ENCODE measurements at places on chromosomes 4 and X.

DNA sequence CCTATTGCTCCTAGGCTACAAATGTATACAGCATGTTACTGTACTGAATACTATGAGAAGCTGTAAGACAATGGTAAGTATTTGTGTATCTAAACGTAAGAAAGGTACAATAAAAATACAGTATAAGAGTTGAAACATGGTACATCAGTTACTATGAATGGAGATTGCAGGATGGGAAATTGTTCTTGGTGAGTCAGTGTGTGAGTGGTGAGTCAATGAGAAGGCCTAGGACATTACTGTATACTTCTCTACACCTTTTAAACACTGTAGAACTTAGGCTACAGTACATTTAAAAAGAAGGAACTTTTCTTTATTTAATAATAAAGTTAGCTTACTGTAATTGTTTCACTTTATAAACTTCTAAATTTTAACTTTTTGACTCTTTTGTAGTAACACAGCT, 2603.2 kb downstream of the PCDH7 start:
- H3K27ac ChIP-seq = no peak overlapping the region
- no peak for DNase-seq
- H3K4me1 ChIP-seq = no peaks in the 10 kb centered on the region
- no peaks in the 10 kb centered on the region for H3K36me3 ChIP-seq
- no peak overlapping the region for H3K4me3 ChIP-seq
- no peaks in the 10 kb centered on the region for H3K27me3 ChIP-seq

DNA sequence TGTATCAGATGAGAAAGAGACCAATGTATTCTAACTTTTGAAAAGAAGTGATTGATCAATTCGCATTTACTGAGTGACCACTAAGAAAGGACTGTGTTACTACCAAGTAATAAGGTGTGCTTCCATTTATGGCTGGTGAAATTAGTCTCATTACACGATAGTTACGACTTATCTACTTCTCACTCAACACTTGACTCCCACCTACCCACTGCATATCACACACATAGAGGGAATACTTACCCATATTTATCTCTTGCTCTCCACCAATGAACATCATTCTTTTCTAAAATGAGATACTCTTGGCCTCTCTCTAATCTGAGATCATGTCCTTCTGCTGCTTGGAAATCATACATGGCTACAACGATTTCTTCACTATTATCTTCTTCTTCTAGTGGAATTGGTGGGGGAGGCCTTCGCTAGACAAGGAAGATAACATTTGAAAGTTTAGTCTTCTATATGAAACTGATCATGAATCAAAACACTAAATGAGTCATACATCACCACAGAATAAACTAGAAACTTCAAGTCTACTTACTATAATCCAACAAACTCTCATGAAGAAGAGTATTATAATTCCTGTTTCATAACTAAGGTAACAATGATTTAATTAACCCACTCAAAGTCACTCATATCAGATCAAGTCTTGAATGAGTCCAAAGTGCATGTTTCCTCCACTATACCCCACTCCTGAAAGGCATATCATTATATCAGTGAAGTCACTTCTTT, 33.7 kb upstream of the TXK start:
- H3K27me3 ChIP-seq = no peaks in the 10 kb centered on the region
- H3K36me3 ChIP-seq = no peaks in the 10 kb centered on the region
- DNase-seq = no peak
- no peaks in the 10 kb centered on the region for H3K4me1 ChIP-seq
- H3K4me3 ChIP-seq = no peak overlapping the region

DNA sequence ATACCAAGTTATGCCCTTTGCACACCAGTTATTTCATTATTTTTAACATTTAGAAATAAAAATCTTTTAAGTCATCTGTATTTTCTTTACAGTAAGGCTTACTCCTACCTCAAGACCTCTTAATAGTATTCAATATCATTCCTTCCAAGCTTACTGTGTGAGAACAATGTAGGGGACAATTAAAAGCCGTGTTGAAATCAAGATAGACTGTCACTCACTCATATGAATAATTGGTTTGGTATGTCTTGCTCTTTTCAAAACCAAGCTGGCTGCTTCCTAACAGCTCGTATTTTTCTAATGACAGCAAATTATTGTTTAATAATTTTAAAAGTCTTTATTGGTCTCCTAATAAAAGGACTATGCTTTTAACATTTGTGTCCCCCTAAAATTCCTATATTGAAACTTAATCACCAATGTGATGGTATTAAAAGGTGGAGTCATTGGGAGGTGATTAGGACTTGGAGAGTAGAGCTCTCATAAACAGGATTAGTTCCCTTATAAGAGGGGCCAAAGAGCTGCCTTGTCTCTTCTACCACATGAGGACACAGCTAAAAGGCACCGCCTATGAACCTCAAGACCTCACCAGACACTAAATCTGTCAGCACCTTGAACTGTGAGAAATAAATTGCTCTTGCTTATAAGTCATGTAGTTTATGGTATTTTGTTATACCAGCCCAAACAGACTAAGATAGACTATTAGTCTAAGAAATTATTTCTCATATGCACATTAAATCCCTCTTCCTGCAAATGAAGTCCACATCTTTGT, 4.1 kb downstream of the ABCB7 start:
- no peaks in the 10 kb centered on the region for H3K27me3 ChIP-seq
- H3K27ac ChIP-seq = peak overlapping the region; percentile 84
- H3K4me3 ChIP-seq = no peak overlapping the region
- H3K36me3 ChIP-seq = peaks cover 18% of the 10 kb centered on the region
- H3K4me1 ChIP-seq = peaks cover 24% of the 10 kb centered on the region

DNA sequence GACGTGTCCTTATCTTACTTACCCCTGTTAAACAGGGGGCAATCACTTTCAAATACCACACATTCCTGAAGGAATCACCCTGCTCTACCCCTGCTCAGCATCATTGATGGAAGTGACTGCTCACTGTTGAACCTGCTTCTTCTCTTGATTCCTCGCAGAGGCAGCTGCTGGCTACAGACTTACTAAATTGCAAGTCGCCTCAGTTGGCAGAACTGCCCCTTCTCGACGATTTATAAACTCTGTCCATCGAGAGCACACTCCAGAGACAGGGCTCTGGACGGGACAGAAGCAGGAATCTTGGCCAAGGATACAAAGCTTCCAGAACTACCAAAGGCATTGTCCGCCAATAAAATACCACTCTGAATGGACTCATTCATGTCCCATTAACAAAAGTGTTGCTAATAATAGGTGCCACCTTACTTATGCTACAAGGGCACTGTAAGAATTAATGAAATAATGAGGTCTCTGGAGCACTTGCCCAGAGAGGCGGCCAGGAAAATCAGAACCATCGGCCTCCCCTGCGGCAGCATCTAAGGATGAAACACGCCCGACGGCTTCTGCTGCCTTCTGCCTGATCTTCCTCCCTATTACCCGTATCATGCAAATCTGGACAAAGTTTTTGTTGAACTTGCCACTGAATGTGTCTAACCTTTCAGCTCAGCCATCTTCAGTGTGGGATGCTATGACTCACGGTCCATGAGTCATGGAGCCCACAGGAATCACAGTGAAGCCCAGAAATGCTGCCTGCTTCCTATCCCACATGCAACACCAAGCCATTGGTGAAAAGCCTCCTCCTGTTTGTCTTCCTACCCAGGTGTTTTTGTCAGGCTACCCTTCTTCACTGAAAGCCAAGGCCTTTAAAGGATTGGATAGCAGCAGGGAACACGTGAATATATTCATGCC, 164.9 kb downstream of the MAML3 start:
- no peaks in the 10 kb centered on the region for H3K4me1 ChIP-seq
- H3K27me3 ChIP-seq = peaks cover 11% of the 10 kb centered on the region
- DNase-seq = no peak
- H3K36me3 ChIP-seq = no peaks in the 10 kb centered on the region

DNA sequence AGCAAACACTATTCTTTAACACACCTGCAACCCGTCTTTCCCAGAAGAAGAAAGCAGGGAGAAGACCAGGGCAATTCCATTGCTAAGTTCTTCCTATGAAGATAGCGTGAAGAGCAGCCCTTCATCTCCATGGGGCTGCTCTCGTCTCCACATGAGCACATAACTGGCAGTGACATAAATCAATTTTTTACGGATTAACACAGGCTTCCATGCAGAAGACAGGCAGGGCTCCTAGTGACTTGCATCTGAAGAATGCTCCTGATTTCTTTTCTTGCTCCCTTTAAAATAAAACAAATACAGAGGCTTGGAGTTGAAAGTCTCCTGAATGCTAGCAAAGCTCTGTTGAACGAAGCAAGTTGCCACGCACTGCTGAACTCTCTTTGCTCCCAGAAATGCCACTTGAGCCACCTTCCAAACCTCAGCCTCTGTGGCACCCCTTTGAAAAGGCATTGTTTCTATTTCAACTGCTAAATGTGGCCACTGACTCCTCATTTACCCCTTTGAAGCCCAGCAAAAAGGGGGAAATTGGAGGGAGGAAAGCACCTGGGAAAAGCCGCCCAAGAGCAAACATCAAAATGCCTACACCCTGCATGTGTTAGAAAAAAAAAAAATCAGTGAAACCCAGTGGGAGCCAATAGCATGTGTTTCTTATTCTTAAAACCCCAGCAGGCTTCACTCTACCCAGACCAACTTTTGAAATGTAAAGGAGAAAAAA, 383.7 kb downstream of the IDS start:
- H3K4me3 ChIP-seq = no peak overlapping the region
- no peaks in the 10 kb centered on the region for H3K4me1 ChIP-seq
- H3K27ac ChIP-seq = no peak overlapping the region
- no peaks in the 10 kb centered on the region for H3K27me3 ChIP-seq

DNA sequence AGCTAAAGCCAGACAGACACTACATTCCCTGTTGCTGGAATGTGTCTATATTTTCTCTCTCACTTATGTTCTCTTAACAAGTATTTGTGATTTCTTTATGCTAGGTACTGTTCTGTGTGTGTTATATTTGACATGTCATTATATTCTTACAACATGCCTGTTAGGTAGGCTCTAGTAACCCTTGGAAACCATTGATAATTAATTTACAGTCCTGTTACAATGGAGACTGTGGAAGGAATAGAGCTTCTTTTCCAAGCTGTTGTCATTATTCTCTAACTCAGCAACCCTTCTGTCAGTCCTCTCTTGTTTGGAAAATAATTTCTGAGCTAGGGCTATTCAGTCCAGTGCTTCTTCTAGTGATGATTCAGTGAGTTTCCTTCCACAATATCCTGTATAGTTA, 419.1 kb upstream of the BOD1L1 start:
- no peak overlapping the region for H3K4me3 ChIP-seq
- H3K4me1 ChIP-seq = no peaks in the 10 kb centered on the region
- DNase-seq = no peak
- no peaks in the 10 kb centered on the region for H3K27me3 ChIP-seq
- H3K36me3 ChIP-seq = no peaks in the 10 kb centered on the region

DNA sequence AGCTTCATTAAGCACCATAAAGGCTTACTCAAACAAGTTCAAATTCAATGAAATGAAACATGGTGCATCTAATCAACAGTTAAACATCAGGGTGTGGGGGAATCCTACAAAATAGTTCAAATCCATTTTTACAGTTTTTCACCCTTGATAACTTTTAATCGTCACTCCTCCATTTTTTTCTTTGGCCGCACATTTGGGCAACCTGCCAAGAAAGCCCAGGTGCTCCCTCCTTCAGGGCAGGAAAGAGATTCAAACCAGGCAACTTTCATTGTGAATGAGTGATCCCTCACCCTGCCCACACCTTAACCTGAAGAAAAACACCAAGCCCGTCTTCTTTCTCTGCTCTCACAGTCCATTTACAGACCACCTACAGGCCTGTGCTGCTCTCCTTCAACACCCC, 24.9 kb downstream of the TRIM61 start:
- H3K27ac ChIP-seq = no peak overlapping the region
- DNase-seq = no peak
- no peak overlapping the region for H3K4me3 ChIP-seq
- H3K36me3 ChIP-seq = peaks cover 6% of the 10 kb centered on the region
- H3K4me1 ChIP-seq = peaks cover 15% of the 10 kb centered on the region

DNA sequence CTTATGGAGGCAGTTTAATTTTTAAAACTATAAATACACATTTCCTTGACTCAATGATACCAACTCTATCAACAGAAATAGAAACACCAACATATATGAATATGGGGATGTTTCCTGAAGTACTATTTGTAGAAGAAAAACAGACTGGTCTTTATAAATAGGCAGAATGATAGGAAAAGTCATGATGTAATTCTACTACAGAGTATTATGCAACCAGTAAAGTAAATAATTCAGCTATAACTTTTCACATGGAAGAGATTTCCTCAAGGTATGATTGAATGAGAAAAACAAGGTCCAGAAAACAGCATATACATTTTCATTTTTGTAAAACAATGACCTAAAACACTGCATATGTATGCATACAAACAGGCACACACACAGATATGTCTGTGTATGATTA, 56.2 kb downstream of the GPRIN3 start:
- H3K36me3 ChIP-seq = peaks cover 48% of the 10 kb centered on the region
- no peak for DNase-seq
- no peaks in the 10 kb centered on the region for H3K27me3 ChIP-seq
- H3K4me3 ChIP-seq = no peak overlapping the region
- H3K27ac ChIP-seq = no peak overlapping the region
- H3K4me1 ChIP-seq = peaks cover 54% of the 10 kb centered on the region

DNA sequence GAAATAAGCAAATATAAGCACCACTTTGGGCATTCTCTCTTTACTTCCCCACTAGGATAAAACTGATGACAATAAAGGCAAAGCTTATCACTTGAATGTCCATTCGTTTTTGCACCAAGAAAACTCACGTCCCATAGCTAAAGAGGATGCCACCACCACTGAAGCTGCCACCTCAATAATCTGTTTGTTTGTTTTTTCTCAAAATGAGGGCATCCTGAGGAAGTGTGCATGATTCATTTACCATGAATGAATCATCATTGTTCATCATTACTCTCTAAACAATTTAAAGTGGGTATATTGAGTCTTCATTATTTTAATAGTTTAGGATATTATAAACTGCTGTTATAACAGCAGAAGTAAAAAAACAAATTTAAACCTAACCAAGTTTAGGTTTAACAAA, 168.2 kb downstream of the DCTD start:
- H3K36me3 ChIP-seq = no peaks in the 10 kb centered on the region
- DNase-seq = no peak
- H3K27me3 ChIP-seq = no peaks in the 10 kb centered on the region
- H3K4me1 ChIP-seq = peaks cover 7% of the 10 kb centered on the region
- peak overlapping the region; percentile 10 for H3K4me3 ChIP-seq

- no peak for DNase-seq
- H3K4me1 ChIP-seq = no peaks in the 10 kb centered on the region
- H3K4me3 ChIP-seq = no peak overlapping the region
- no peaks in the 10 kb centered on the region for H3K36me3 ChIP-seq
- H3K27me3 ChIP-seq = peaks cover 5% of the 10 kb centered on the region
Measured at GRCh38 chrX:11458170-11458569, 165.0 kb downstream of the AMELX start.

- no peak for DNase-seq
- H3K36me3 ChIP-seq = no peaks in the 10 kb centered on the region
- no peaks in the 10 kb centered on the region for H3K4me1 ChIP-seq
- H3K27me3 ChIP-seq = no peaks in the 10 kb centered on the region
- H3K27ac ChIP-seq = no peak overlapping the region
- no peak overlapping the region for H3K4me3 ChIP-seq
Measured at GRCh38 chr4:119823891-119824290, 195.3 kb upstream of the PDE5A start.

- DNase-seq = peak; percentile 9
- no peak overlapping the region for H3K27ac ChIP-seq
- H3K27me3 ChIP-seq = no peaks in the 10 kb centered on the region
Measured at GRCh38 chrX:23694606-23695005, 27.3 kb downstream of the PRDX4 start.
